CD4-positive, alpha-beta T cell treated with Interleukin-21 for 1 hour (primary cell): ENCODE measurements at places on chromosomes 1 and 21.

- no peak for DNase-seq
Measured at GRCh38 chr1:48005253-48006117, 8.3 kb upstream of the TRABD2B start.

DNA sequence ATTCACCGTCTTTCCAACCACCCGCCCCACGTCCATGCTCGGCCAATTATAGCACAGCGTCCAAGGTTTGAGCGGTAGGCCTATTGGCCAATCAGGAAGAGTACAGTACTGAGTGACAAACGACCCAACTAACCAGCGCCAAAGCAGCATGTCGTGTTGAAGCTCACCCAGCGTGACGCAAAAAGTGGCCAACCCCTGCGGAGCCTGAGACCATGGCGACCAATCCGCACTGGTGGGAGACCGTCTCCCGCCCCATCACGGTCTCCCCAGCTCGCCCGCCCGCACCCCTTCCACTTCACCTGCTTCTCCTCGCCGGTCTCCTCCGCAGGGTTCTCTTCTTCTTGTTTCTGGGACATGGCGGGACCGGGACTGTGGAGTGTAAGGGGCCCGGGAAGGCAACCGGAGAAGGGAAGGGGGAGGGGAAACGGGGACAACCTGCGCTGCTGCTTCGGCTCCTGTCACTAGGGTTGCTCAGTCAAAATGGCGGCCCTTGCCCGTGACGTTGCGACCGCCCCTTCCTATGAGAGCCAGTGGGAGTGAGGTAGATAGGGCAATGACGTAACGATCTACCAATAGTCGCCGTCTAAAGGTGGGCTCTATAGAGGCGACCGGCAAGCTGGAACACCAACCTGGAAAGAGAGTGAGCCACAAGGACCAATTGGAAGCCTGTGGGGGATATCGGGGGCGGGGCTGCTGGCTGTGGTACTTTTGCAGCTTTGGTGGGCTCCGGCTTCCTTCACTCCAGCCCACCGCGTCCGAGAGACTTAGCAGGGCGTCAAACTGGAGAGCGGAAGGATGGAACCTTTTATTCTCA lies at the start of gene ENSA:
TSS of gene ENSA (minus strand) at position 498 of the 814 bp plus-strand sequence. CDS start at position 356, 142 bp downstream.
- peak; percentile 98 for DNase-seq

DNA sequence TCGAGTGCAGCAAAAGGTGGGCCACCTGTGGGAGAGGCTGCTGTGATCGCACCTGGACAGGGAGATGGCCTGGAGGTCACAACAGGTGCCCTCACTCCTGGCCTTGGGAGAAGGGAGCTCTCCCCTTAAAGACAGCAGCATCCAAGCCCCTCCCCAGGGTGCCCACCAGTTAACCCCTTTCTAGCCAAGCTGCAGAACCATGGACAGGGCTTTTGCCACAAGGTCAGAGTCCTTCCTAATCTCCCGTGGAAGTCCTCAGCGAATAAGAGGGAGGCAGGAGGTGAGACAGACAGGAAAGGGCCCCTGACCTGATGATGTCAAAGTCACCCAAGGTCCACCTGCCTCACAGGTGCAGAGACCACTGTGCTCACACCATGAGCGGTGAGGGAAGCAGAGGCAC lies 1.7 kb downstream of the CNTN2 start:
- DNase-seq = no peak

DNA sequence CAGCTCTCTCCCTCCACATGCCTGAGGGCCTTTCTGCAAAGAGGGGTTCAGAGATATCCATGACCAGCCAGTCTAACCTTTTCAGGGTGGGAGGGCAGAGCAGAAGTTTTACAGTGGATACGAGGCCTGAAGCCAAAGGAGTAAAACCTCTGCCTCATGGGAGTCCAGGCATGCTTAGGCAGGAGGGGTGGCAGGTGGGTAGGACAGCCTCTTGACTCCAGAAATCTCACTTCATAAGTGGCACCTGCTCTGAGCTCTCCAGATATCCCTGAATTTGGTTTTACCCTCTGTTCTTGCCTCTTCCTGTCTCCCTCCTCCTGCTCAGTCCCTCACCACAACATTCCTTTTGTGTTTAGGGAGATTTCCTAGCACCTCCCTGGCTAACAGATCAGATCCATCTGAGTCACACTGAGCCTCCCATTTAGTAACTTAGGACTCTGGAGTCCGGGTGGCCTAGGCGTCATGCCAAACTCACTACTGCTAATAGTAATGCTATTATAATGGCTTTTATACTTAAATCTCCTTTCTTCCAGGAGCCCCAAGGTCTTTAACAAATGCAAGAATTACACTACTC lies 201.0 kb downstream of the HS2ST1 start:
- no peak for DNase-seq

DNA sequence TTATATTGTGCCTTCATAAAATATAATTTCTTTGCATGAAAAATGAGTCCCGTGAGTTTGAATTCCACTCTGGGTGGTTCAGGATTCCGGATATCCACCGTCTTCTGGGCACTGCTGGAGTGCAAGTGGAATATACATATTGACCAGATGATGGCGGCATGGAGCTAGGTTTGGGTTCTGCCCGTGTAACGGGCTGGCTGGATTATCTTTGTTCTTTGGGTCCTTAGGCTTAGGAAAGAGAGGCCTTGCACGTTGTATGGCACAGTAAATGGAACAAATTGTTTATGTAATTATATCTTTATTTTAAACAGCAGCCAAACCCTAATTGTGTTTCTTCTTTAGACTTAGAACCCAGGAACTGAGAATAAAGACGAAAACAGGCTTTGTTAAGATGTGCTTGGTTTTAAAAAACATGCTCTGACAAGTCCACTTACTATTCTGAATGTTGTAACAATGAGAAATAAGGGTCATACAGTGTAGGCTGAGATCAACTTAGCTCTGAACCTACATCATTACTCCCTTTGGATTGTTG lies 13.5 kb upstream of the ACBD6 start:
- peak; percentile 64 for DNase-seq

DNA sequence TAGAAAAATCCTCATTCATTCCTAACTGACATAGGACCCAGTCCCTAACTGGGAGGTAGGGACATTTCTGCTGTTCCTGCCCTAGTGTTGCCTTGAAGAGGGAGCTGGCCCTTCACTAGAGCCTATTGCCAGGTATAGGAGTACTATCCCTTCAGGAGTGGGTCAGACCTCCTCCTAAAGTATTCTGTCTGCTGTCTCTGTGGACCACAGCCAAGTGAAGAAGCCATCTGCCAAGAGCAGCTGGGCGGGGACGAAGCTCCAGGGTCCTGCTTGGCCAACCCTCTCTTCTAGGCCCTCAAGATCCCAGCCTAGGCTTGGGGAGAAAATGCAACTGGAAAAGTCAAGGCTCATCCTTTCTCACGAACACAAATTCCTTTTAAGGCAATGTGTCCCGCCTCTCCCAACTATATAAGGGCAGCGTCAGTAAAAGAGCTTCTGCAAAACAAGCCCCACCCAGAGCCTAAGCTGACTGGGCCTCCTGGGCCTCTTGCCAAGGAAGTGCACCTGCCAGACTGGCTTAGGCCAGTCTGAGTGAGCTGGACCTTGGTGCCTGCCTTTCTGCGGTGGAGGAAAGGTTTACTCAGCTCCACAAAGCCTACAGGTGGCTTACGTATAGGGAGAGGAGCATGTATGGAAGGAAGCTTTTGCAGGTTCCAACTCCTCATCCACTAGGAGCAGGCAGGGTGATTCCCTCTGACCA lies 638 bp upstream of the TUFT1 start:
- peak; percentile 44 for DNase-seq

DNA sequence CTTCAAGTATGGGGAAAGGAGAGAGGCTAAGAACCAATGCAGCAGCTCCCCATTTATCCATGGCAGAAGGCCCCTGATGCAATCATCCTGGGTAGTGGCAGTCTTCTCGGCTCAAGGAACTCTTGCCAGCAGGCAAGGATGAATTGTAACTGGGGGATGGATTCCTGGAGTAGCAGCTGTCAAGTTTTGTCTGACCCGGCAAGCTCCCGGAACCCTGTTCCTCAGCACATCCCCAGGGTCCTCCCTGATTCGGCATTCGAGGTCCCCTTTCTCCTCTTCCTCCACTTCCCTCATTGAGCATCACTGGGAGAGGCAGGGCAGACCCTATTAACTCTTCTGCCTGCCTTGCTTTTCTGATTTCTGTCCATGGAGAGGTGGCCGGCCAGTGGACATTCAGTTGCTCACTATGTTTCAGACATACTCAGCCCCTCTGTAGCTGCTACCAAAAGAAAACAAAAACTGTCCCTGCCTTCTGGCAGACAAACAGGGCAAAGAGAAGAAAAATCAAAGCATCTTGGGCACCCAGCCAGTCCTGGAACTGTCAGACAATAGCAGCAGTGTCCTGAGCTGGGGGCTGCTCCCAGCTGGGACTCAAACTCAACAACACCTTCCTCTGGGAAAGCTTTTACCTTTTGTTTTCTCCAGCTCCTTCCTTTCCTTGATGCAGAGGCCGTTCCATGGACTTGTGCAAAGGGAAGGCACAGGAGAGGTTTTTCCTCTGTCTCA lies 5.6 kb upstream of the PTCH2 start:
- DNase-seq = no peak

DNA sequence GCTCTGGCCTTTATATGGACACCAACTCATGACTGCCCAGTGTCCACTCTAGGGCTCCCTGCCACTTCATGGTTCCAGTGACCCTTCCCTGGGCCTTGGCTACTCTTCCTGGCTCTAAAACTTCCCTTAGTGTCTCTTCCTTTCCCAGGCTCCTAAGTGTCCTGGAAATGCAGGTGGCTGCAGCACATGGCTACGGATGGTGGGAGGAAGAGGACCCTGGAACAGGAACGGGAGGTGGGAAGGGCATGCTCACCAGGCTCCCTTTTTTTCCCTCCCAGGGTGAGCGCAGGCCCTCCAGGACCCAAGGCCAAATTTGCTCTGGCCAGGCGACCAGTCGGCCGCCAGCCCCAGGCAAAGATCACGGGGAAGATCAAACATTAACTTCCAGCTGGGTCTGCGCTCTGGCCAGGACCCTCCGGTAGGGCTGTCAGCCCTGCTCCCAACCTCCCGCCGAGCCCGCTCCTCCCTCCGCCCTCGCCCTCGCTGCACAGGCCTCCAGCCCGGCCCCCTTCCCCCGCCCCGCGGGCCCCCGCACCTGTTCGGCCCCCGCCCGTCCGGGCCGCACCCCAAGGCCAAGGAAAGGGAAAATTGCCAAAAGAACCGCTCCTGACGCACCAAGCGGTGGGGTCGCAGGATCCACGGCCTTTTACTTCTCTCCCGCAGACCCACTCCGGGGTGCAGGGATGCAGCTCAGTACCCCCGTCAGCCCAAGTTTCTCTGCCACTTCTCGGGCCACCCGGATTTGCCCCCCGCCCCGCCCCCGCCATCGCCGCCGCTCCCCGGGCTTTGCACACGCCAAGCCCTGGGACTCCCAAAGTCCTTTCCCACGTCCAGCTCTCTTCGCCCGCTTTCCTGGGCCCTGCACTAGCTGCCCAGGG lies 894 bp downstream of the TCEA3 start:
- no peak for DNase-seq

- no peak for DNase-seq
Measured at GRCh38 chr1:153985341-153985912, 712 bp downstream of the RAB13 start.

GRCh38 chr1:27416387-27417111 lies 24.1 kb downstream of the GPR3 start:
- DNase-seq = peak; percentile 77

DNA sequence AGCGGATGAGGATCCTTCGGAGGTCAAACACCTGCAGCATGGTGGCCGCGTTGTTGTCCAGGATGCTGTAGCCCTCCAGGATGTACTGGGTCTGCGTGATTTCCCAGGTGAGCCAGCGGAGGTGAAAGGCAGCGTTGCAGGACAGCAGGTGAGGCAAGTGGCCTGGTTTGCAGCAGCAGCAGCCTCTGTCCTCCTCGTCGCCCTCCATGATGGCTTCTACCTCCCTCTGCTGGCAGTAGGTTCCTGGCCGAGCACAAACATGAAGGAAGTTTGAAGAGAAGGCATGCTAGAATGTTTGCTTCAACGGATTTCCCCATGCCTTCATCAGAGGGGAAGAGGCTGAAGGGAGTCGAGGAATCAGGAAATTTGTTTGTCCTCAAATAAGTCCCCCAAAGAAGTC lies 74.7 kb downstream of the NTPCR start:
- DNase-seq = peak; percentile 6

DNA sequence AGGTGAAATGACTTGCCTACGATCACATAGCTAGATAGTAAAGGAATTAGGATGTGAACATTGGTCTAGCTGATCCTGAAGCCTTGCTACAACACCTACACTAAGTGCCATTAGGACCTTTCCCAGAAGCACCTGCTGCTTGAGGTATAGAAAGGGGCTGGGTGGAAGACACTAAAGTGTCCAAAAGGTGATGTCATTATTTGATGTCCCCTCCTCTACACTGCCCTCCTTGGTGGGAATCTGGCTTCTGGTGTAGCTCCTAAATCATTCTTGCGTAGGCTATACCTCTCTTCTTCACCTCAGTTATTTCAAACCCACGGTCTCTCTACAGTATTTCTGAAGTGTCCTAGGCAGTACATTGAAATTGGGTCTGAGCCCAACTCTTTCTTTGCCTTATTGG lies 132.5 kb upstream of the FGGY start:
- DNase-seq = no peak

DNA sequence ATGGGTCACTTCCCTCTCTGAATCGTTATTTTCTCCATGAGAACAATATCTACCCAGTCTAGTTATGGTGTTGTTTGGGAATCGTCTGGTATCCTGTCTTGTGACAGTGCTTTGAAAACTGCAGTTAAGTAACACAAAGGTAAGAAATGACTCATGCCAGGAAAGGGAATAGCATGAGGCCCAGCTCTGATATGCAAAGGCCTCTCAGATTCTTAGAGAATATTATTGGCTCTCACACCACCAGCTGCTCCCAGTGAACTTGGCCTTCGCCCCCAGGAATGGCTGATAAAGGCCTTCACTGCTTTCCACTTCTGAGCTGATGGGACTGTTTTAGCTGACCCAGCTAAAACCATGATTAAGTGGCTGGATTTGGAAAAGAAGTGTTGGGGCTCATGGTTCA lies 27.1 kb downstream of the NEK2 start:
- no peak for DNase-seq
